Right ventricle myocardium superior (tissue), 1 donor: ENCODE measurements at places on chromosomes 3 and 15. TPM values are rescaled to one million over a fixed set of nuclear protein-coding genes. Genes with fewer than 3 reads are reported as not detected.

The EPHB1 gene
- total RNA-seq = 1.1 TPM

The ACKR2 gene
- 0.43 TPM for total RNA-seq

The SCN5A gene
- 162 TPM for total RNA-seq

The GP5 gene
- total RNA-seq = not detected

The KCNH8 gene
- not detected for total RNA-seq

The GOLGA8G gene
- total RNA-seq = not detected

The LRIG1 gene
- total RNA-seq = 93.9 TPM

The PIGZ gene
- total RNA-seq = 2.2 TPM

The IP6K2 gene
- total RNA-seq = 22.7 TPM

The ZNF148 gene
- total RNA-seq = 45.2 TPM

The CD47 gene
- total RNA-seq = 46.2 TPM

The TMC3 gene
- not detected for total RNA-seq

The NR2E3 gene
- total RNA-seq = 0.70 TPM

The GJD2 gene
- not detected for total RNA-seq

The PRSS50 gene
- 0.16 TPM for total RNA-seq

The MST1R gene
- total RNA-seq = 1.5 TPM

The LRRIQ4 gene
- total RNA-seq = not detected

The KIF7 gene
- total RNA-seq = 1.9 TPM

The SLC12A1 gene
- total RNA-seq = not detected

The CRABP1 gene
- total RNA-seq = not detected

The DENND4A gene
- 11.8 TPM for total RNA-seq

The PROK2 gene
- total RNA-seq = 0.54 TPM

The ISY1 gene
- 28.0 TPM for total RNA-seq

The CHRNA3 gene
- 0.13 TPM for total RNA-seq

The FAM81A gene
- 8.0 TPM for total RNA-seq

The LAMB2 gene
- total RNA-seq = 568 TPM
